ENCODE measurements at places on chromosomes 5 and 9. TPM values are rescaled to one million over a fixed set of nuclear protein-coding genes. Genes with fewer than 3 reads are reported as not detected.

DNA sequence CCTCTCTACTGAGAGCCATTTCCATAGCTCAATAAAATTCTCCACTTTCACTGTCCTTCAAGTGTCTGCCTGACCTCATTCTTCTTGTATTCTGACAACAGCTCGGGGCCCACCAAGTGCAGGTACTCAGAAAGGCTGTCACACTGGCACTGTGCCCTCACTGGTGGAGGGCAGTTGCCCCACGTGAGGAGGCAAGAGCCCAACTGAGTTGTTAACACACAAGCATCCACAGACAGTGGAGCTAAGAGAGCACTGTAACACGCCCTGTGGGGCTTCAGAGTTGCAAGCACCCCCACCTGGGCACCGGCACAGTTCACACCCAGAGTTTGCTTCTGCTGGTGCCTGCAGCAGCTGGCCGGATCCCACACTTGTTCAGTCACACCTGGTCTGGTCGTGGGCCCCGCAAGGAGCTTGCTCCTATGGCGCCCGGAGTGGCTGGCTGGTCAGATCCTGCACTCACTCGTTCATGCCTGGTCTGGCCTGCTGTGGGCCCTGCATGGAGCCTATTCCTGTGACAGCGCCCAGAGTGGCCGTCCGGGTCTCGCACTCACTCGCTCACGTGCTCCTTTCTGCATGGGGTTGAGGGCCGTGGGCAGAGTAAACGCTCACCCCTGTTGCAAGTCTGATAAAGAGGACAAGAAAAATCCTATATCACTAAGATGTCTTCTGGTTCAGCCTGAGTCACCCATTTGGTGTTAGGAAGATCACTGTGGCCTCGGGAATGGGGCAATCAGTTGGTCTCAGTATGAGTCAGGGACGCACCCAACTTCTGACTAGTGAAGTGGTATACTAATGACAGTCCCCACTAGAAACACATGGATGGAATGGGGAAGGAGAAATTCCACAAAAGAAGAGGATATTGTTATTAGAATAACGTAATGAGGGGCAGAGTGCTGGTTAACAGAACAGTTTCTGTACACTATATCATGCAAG is 87.0 kb upstream of the CCNH start:
- DNase-seq, result peak; percentile 77

DNA sequence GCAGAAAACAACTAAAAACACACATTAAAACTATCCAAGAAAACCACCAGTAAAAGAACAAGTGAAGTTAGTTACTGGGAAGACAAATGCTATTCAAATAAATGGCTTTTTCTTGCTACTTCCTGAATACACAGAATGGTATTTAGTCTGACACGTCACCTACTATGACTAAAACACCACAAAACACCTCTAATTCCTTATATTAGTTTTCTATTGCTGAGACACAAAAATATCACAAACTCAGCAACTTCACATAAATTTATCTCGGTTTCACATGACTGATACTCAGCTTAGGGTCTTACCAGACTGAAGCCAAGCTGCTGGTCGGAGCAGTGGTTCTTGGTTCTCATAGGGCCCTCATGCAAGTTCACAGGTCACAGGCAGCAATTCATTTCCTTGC is 5.4 kb downstream of the DMAC1 start:
- no peak for DNase-seq

GRCh38 chr9:102844716-102845115 is 150.4 kb upstream of the CYLC2 start:
- no peak for DNase-seq

Gene OR13D1
- total RNA-seq, result not detected

Gene C9orf153
- total RNA-seq, result 0.28 TPM

Measured in posterior vena cava (tissue), 2 donors.